ENCODE measurements at places on chromosomes 2 and 18.

DNA sequence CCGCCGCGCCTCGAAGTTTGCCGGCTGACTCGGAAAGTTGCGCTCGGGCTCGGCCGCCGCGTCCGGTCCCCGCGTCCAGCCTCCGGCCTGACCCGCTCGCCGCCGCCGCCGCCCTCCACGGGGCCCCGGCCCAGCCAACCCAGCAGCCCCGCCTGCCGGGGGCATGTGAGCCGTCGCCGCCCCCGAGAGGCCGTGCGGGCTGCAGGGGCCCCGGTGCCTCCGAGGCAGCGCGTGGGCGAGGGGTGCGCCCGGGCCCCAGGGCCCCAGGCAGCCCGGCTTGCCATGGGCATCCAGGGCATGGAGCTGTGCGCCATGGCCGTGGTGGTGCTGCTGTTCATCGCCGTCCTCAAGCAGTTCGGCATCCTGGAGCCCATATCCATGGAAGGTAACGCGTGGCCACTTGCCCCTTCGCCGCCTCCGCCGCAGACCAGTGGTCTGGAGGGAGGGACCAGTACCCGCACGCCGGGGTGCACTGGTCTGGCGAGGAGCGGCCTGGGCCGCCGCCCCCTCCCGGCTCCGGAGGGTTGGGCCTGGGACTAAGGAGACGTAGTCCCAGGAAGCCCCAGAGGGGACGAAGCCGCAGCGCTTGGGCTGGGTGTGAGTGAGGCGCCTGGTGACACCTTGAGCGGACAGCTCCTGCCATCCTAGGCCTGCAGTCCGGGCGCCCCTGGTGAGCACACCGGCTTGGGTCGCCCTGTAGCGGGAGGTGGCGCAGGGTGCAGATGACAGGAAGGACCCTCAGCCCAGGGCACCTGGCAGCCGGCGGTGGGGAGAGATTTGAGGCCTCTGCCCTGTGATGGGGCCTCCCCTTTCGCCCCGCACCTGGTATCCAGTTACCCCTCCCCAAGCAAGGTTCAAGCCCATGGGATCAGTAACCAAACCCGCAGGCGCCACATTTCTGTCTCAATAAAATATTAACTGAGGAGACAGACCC is 49.9 kb downstream of the KCNIP3 start:
- no peak for DNase-seq

- no peak for DNase-seq
Measured at GRCh38 chr2:212364112-212364985, 174.3 kb downstream of the ERBB4 start.

DNA sequence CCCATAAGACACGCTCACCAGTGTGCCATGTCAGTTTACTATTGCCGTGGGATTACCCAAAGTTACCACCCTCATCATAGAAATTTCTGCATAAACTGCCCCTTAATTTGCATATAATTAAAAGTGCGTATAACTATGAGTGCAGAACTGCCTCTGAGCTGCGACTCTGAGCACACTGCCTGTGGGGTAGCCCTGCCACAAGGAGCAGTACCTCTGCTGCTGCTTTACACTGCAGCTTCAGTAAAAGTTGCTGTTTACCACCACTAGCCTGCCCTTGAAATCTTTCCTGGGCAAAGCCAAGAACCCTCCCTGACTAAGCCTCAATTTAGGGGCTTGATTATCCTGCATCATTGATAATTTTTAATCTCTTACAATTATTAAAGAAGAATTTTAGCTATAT is 213.9 kb upstream of the MAP2 start:
- DNase-seq, result no peak

GRCh38 chr18:68504441-68505177 is 210.3 kb downstream of the TMX3 start:
- no peak for DNase-seq

- DNase-seq, result no peak
Measured at GRCh38 chr18:26206488-26206887, 19.8 kb upstream of the TAF4B start.

DNA sequence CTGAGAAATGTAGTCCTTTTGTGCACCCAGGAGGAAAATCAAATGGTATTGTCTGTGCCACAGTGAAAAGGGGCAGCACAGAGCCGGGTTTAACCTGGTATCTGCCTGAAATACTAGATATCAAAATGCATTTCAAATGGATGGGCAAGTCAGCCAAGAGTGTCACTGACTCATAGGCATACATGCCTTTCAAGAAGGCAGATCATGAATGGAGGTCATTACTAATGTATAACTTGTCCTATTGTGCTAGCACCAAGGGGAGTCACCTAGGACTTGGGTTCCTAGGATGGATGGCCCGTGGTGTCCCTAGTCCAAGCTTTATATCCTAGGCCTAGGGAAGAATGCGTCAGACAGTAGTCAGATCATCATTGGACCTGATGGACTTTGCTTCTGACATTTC is 49.9 kb downstream of the TCF7L1 start:
- no peak for DNase-seq

- no peak for DNase-seq
Measured at GRCh38 chr18:74411475-74411874, 45.6 kb downstream of the DIPK1C start.

All from H4 (cell line).